ENCODE measurements at places on chromosomes 4 and X. TPM values are rescaled to one million over a fixed set of nuclear protein-coding genes. Genes with fewer than 3 reads are reported as not detected.

The USP17L22 gene
- not detected for total RNA-seq

The NOX1 gene
- total RNA-seq: not detected

The CXCL11 gene
- total RNA-seq: not detected

The DUSP21 gene
- not detected for total RNA-seq

The FRAS1 gene
- total RNA-seq: 3.0 TPM
